EL (cell line): ENCODE measurements at places on chromosomes 4 and X.

GRCh38 chr4:100162027-100162685 is 28.1 kb downstream of the DDIT4L start:
- DNase-seq: no peak

DNA sequence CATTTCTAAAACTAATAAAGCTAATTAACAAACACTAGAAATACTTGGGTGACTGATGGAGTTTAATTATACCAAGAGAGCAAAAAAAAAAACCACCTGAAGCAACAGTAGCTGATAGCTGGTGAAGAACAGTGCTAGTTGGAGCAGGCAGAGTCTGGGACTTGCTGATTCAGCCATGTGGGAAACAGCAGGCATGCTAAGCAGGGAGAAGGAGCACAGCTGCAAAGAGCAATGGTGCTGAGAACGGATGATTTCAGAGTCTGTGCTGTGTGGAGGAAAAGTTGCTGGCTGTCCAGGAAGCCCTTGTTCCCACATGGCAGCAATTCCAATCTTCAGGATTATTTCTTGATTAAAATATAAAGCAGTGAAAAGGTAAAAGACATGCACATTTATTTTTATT is 68.8 kb downstream of the NPY1R start:
- no peak for DNase-seq

DNA sequence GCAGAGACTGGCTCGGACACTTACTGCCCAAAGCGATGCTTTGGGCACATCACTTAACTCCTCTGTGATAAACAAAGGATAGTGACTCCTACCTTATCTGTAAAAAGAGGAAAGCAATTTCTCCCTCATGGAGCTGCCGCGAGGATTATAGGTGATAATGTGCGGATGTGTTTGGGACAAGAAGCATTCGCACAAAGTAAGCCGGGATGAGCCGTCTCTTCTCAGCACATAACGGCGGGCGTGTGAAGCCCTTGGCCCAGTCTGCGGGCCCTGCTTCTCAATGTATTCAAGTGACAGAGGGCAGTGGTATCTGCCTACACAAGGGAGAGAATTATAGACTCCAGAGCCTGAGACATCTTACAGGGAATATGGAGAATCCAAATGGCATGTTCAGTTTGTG is 550.3 kb upstream of the CPEB2 start:
- DNase-seq: no peak

DNA sequence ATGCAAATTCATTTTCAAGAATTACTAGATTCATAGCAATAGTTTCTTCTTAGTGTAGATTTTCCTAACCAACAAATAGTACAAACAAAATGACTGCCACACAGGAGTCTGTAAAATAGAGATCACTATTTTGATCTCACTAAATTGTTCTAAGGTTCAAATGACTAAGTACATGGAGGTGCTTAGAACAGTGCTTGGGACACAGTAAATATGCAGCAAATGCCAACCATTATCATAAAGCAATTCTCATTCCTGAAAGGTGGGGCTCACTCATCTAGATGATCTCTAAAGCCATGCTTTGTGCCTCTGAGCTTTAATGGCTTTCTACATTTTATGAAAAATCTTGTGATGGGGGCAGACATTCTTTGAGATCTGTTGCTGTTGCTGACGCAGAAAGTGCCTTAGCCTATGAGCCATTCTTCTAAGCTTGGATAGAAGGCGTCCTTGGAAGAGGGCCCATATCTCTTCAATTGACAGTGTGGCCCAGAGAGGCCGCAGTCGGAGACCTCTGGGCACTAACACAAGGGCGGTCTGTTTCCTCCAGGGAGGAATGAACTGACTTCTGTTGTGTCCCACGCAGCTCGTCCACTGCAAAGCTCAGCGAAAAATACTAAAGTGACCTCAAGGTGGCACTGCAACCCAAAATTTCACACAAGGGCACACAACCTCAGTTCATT is 23.5 kb downstream of the TLR10 start:
- peak; percentile 69 for DNase-seq

- no peak for DNase-seq
Observed at GRCh38 chr4:37486166-37486565, 200.0 kb downstream of the RELL1 start.

DNA sequence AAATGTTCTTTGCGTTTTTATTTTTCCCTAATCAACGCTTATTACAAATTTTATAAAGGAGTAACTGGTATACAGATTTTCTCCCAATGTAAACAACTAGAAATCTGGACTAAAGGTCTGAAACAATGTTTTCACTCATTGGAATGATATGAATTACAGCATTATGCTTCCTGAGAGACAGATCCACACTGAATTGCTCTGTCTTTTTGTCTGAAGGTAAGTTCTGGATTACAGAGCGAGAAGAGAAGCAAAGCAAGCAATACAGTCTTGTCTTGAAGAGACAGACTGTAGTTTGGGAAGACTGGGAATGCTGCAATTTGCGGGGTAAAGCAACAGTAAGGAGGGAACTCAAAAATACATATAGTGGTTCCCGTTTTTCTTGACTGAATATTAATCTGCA is 262.2 kb upstream of the PABPC4L start:
- no peak for DNase-seq

- no peak for DNase-seq
Observed at GRCh38 chrX:82711457-82711856, 796.6 kb upstream of the POU3F4 start.

DNA sequence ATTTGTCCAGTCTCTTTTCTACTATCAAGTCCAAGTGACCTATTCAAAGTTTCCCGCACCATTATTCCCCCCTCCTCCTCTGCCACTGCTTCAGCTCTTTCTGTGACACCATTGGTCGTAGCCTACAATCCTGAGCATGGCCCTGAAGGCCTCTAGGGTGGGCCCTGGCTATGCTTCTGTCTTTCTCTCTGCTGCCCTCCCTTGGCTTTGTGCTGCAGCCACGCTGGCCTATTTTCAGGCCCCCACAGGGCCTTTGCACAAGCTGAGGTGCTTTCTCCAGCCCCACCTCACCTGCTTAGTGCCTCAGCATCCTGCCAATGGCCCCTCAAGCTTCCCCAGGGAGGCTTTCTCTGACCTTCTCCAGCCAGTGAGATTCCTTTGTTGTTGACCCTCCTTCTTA is 156.5 kb downstream of the NHS start:
- no peak for DNase-seq

GRCh38 chrX:26789751-26790150 is 573.8 kb downstream of the MAGEB5 start:
- DNase-seq: no peak
